ENCODE measurements at places on chromosomes 11 and 22. TPM values are rescaled to one million over a fixed set of nuclear protein-coding genes. Genes with fewer than 3 reads are reported as not detected.

Gene MS4A15
- total RNA-seq = not detected

Gene CADM1
- 6.4 TPM for total RNA-seq

Gene FOLR3
- not detected for total RNA-seq

Gene NXPE1
- total RNA-seq = 217 TPM

Gene EMSY
- total RNA-seq = 21.2 TPM

Gene MPEG1
- 17.6 TPM for total RNA-seq

Gene OR52E8
- not detected for total RNA-seq

Gene SLC22A9
- total RNA-seq = not detected

Gene MS4A3
- not detected for total RNA-seq

Gene CRYBB1
- not detected for total RNA-seq

Gene APOL4
- total RNA-seq = 2.3 TPM

Gene OSM
- 0.21 TPM for total RNA-seq

Gene CSF2RB
- total RNA-seq = 2.1 TPM

Gene UBQLNL
- 0.22 TPM for total RNA-seq

Gene CDPF1
- 11.2 TPM for total RNA-seq

Gene SERPING1
- total RNA-seq = 57.5 TPM

Gene LRRC4C
- 0.42 TPM for total RNA-seq

Gene AGBL2
- 2.2 TPM for total RNA-seq

Gene TSPAN32
- total RNA-seq = 0.62 TPM

Gene APOBEC3F
- 7.3 TPM for total RNA-seq

Gene MIOX
- total RNA-seq = not detected

Gene TMEM86A
- 1.4 TPM for total RNA-seq

Gene PDE2A
- 8.9 TPM for total RNA-seq

Gene APOBEC3H
- 0.45 TPM for total RNA-seq

Gene SPINDOC
- total RNA-seq = 9.3 TPM

Gene MUC15
- total RNA-seq = 0.12 TPM

Gene LIMK2
- 109 TPM for total RNA-seq

Gene DNAJB7
- 0.16 TPM for total RNA-seq

Gene SLC22A6
- not detected for total RNA-seq

Gene WNT7B
- total RNA-seq = not detected

Gene GPR83
- not detected for total RNA-seq

Gene LRRN4CL
- total RNA-seq = 3.3 TPM

Gene PGR
- total RNA-seq = 0.69 TPM

Gene KCNQ1OT1
- 0.77 TPM for total RNA-seq

Gene C11orf87
- total RNA-seq = not detected

Gene OR8J3
- not detected for total RNA-seq

Gene HYOU1
- total RNA-seq = 120 TPM

Gene FZD4
- total RNA-seq = 6.7 TPM

Gene JOSD1
- total RNA-seq = 52.4 TPM

Gene OR10A2
- total RNA-seq = not detected

Gene PRAME
- total RNA-seq = 2.8 TPM

All from colonic mucosa (tissue), 4 donors.